Activated T-cell treated with anti-CD3 and anti-CD28 coated beads, Interleukin-2, amount 50 U/mL, for 4 hours (primary cell): ENCODE measurements at places on chromosomes 4 and X. TPM values are rescaled to one million over a fixed set of nuclear protein-coding genes. Genes with fewer than 3 reads are reported as not detected.

- DNase-seq: no peak
Observed at GRCh38 chrX:136850441-136851175, 29.9 kb downstream of the RBMX start.

DNA sequence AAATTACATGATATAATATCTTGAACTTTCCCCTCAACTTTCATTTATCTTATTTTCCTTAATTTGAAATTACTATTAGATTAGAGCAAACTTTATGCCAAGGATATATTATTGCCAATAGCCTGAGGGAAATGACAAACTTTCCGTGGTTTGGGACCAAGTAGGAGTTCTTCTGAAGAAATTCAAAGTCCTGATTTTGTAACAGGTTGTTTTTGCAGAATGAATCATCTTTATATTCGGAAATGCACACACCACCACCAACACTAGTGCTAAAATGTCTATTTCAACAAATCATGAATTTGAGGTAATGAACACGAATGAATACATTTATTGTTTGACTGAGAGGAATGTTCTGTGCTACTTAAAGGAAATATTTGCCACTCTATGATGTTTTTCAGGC is 226.7 kb downstream of the GRIA2 start:
- DNase-seq: no peak

GRCh38 chrX:41384051-41384705 is 50.2 kb downstream of the DDX3X start:
- DNase-seq: peak; percentile 39

DNA sequence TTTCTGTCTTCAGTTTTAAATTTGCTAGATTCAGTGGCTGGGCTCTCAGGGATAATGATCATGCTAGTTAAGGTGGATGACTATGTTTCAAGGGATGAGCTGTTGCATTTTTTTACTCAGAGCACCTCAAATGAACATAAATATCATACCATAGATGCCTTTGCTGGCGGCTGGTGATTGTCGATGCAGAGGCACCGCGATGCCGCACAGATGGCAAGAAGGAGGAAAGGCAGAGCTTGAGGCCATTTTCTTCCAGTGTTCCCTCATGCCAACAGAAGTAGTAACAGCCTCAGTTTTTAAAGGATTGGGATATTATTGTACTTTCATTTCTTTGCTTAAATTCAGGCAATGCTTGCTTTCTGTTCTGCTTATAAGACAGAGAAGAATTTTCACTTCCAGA is 654.7 kb upstream of the IGFBP7 start:
- DNase-seq: no peak

Gene SLC26A1
- not detected for total RNA-seq

Gene IKBKG
- 45.3 TPM for total RNA-seq
